ENCODE measurements at places on chromosomes 12 and 14.

GRCh38 chr12:93001407-93001806, 72.3 kb upstream of the EEA1 start:
- DNase-seq = no peak

- DNase-seq = no peak
Measured at GRCh38 chr14:74655599-74656395, 43.8 kb upstream of the LTBP2 start.

DNA sequence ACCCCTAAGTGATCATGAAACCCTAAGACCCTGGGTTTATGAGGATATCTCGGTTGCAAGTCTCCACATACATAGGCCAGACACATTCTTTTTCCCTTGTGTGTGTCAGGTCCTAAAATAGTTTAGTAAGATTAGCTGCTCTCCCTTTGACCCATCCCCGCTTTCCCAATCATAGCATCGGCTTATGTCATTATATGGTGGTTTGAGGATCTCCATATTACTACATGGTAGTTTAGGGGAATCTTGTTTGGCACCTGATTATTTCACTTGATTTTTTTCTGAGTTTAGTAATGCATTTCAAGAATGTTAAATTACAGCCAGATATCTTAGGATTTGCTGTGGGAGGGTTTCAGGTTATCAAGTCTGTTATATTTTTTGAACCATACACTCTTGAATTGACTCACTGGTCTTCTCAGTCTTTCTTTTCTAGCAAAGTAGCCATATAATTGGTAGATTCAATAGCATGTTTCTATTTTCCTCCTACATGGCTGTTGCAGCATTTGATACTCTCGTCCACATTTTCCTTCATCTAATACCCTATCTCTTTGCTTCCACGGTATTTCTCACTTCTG, 68.3 kb upstream of the TRHDE start:
- DNase-seq = no peak

GRCh38 chr14:94177806-94178205, 3.7 kb downstream of the PPP4R4 start:
- no peak for DNase-seq

GRCh38 chr12:78994168-78994791, 129.7 kb downstream of the SYT1 start:
- DNase-seq = no peak

DNA sequence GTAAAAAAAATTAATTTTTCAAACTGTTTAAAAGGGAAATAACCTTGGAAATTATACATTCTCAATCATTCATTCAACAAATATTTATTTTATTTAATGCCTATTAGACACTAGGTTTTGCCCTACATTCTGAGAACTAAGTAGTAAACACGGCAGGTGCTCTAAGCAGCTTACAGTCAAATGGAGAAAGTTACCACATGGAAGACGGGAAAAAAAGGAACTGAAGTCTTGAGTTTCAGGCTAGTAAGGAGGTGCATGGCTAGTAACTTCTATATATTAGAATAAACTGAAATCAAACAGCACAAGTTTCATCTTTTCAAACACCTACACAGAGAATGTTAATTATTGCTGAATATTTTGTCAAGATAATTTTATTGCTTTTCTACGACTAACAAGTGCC, 52.9 kb downstream of the C12orf42 start:
- DNase-seq = no peak

DNA sequence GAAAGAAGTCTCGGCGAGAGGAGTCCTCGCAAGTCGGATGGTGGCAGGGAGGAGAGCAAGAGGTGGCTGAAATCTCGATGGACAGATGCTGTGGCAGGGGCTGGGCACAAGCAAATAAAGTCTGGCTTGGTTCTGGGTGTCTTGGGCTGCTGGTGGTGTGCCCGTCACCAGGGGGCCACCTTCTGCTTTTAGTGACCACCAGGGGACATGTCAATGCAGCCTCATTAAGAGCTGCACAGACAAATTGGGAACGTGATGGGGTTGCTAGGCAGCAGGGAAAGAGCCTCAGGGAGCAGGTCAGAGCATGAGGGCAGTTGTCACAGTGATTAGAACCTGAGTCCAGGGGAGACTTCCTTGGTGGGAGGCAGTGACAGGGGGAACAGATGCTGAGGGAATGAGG, 44.0 kb downstream of the LRRC74A start:
- DNase-seq = no peak

DNA sequence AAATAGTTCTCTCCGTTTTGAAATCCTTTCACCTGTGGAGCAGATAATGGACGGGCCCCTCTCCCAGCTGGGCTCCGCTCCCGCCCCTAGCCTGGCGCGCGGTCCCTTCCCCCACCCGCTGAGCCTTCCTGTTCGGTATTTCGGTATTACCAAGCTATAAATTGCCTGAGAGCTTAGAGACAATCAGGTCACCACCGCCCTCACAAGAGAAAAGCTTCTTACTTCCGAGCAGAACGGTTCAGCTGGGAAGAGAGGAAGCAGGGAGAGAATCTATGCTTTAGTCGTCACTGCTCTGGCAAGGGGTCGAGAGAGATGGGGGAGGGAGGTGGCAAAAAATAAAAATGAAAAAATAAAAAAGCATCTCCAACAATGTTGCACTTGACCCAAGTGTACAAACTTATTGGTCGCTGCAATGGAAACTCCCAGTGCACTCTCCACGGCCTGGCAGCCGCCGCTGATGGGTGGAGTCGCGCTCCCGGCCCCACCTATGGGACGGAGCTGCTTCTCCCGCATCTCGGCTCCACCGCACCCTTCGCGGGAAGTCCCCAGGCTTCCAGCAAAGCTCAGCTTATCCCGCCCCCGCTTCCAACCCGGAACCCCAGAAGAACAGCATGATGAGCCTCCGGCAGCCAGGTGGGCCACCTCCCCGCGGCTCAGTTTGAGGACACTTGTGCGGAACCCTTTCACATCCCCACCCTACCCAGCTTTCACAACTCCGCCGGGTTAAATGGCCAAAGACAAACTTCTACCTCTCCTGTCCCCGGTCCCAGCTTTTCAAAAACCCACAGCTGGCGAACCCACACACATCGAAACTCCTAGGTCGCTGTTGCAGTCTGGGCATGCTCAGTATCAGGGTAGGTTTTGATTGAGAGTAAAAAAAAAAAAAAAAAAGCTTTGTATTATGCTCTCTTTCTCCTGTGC, 832 bp upstream of the SYT1 start:
- no peak for DNase-seq

DNA sequence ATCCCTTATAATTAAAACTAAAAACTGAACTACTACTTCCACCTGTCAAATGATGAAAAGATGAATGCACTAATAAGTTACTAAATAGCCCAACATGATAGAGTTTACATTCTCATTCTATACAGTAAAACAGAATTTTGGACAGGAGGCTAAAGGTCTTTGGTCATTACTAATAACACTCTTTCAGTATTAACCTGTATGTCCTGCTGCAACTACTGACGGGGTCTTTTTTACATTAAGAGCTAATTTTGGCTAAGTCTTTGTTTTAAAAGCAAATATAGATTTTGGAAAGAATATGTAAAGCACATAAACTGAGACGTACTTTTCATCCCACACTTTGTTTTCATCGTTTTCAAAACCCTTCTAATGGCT, 175.4 kb upstream of the CDKN3 start:
- DNase-seq = no peak

DNA sequence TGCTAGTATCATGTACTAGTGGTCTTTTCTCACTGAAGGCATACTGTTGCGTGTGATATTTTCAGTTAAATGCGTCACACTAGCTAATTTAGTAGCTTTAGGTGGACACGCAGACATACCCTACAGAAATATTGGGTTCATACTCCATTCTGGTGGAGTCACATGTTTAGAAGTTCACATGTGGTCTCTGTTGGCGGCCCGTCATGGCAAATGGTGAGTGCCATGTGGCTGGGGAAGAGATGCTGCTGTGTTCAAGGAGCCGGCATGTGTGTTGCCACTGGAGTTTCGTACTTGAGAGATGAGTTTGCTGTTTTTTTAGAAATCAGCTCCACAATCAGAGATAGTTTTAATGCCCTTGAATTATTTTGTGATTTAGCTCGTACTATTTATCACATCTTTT, 454.6 kb downstream of the PCNX1 start:
- DNase-seq = no peak

GRCh38 chr14:51750542-51750941, 98.8 kb downstream of the FRMD6 start:
- DNase-seq = no peak

GRCh38 chr12:11718768-11719253, 69.3 kb downstream of the ETV6 start:
- no peak for DNase-seq

- no peak for DNase-seq
Measured at GRCh38 chr12:132548430-132549058, 58.6 kb downstream of the FBRSL1 start.

GRCh38 chr12:1731019-1731687, 40.3 kb downstream of the ADIPOR2 start:
- no peak for DNase-seq

- DNase-seq = no peak
Measured at GRCh38 chr14:62604524-62604923, 440.7 kb downstream of the KCNH5 start.

GRCh38 chr14:70622111-70622712, 19.5 kb upstream of the TTC9 start:
- peak; percentile 42 for DNase-seq

DNA sequence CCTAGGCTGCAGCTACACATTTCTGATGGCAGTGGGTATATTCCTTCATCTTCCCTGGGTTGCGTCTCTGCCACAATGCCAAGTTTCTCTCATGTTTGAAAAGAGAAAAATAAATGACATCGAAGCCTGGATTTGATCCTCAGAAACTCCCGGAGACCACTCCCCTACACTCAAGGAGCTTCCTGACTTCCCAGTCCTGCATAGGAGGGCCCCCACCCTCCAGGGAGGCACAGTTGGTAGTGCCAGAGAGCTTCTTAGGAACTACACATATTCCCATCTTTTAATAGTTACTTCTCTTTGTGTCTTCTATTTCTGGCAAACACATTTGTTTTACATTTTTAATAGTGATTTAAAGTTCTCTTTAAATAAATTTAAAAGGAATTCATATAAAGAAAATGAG, 30.7 kb downstream of the AP5M1 start:
- no peak for DNase-seq

GRCh38 chr12:94405413-94406116, 54.1 kb downstream of the CEP83 start:
- DNase-seq = no peak

DNA sequence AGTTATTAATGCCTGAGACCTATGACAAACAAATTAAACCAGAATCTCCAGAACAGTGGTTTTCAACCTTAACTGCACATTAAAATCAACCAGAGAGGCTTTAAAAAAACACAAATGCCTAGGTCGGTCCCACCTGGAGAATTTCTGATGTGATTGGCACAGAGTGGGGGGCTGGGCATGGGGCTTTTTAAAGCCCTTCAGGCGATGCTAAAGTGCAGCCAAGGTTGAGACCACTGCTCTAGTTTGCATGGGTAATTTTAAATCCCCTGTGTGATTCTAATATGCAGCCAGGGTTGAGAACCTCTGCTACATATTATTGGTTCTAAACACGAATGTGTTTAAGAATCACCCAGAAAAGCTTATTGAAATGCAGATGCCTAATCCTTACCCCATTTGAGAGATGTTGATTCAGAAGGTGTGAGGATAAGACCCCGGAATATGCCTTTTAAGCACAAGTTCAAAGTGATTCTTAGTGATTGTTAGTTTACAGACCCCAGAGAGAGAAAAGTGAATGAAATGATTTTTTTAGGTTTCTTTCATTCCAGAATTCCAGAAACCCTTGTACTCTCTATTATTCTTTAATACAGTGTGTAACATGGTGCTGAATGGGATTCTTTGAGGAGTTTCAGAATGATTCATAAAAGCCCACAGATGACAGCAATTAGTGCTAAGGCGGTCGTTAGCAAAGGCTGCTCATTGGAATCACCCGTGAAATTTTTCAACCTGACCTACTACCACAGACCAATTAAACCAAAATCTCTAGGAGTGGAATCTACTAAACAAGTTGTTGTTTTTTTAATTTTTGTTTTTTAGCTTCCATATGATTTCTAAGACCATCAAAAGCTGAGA, 44.9 kb downstream of the LIN7A start:
- no peak for DNase-seq

GRCh38 chr12:131796754-131797587, 31.2 kb upstream of the MMP17 start:
- no peak for DNase-seq

- DNase-seq = no peak
Measured at GRCh38 chr12:100862676-100863075, 68.1 kb downstream of the ANO4 start.

DNA sequence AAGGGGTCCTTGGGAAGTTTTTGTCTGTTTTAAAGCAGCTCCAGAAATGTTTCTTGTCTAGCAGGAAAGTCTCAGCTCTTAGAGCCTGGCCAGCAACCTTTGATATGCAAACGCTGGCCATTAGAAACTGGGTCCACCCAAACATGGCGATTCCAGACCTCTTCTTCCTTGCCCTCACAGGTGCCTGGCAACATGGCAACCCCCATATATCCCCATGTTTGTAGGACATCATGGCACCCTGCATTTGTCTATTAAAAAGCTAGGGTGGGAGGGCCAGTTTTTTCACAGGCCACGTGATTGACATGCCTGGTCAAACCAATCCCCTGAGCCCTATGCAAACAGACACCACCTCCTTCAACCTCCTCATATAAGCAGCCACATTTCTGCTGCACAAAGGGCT, 848.7 kb upstream of the FOXG1 start:
- DNase-seq = no peak

GRCh38 chr14:62206456-62206855, 444.2 kb downstream of the SNAPC1 start:
- DNase-seq = no peak

- no peak for DNase-seq
Measured at GRCh38 chr12:62934799-62935674, at the start of gene PPM1H. PPM1H (minus strand) TSS chr12:62935150; CDS start chr12:62934736, 414 bp downstream.

GRCh38 chr14:53599221-53599945, 357.2 kb downstream of the BMP4 start:
- DNase-seq = no peak

GRCh38 chr12:50633955-50634354, 129.2 kb downstream of the DIP2B start:
- no peak for DNase-seq

- no peak for DNase-seq
Measured at GRCh38 chr12:132407451-132407961, 78.1 kb upstream of the GALNT9 start.

DNA sequence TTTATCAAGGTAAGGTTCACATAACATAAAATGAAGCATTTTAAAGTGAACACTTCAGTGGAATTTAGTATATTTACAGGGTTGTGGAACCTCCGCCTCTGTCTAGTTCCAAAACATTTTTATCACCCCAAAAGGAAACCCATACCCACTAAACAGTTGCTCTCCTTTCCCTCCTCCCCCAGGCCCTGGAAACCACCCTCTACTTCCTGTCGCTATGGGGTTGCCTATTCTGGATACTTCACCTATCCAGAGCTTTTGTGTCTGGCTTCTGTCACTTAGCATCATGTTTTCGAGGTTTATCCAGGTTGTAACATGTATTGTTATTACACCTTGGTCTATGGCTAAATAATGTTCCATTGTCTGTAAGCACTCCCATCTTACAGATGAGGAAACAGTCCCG, 27.7 kb upstream of the ZFP36L1 start:
- peak; percentile 51 for DNase-seq

Data from effector memory CD4-positive, alpha-beta T cell (primary cell).